Small intestine (tissue), 16 donors: ENCODE measurements at places on chromosomes 12 and 14.

DNA sequence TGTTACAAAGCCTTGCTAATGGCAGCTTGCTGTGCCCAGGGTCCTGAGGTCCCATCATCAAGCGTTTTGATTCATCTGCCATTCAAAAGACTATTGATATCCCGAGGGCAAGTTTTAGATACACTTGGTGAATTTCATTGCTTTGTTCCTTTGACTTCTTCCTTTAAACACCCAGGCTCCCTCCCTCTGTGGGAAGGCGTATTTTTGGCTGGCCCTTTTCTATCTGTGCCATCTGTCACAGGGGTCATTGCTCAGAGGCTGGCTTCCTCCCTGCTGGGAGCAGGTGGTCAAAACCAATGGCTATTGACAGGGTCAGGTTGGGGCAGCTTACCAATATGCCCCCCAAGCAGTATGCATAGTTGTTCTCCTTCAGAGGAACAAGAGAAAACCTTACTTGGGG lies 40.0 kb downstream of the SCN8A start:
- DNase-seq: no peak

DNA sequence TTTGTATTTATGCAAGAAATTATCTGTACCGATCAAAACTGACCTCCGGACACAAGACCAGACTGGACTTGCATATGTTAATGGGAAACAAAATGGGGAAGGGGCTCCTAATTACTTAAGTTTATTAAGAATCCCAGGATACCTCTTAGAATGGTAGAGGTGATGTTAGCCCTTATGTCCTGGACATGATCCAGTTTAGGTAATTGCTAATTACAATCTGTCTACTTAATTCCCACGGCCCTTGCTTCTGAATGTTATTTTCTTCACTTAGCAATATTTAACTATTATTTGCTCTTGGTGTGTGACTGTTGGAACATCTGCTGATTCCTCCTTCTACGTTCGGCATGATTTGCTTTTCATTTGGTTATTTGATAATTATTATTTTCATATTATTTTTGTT lies 644.0 kb downstream of the DIO2 start:
- no peak for DNase-seq

GRCh38 chr14:30553311-30553989 lies 5.5 kb upstream of the G2E3 start:
- peak; percentile 69 for DNase-seq

DNA sequence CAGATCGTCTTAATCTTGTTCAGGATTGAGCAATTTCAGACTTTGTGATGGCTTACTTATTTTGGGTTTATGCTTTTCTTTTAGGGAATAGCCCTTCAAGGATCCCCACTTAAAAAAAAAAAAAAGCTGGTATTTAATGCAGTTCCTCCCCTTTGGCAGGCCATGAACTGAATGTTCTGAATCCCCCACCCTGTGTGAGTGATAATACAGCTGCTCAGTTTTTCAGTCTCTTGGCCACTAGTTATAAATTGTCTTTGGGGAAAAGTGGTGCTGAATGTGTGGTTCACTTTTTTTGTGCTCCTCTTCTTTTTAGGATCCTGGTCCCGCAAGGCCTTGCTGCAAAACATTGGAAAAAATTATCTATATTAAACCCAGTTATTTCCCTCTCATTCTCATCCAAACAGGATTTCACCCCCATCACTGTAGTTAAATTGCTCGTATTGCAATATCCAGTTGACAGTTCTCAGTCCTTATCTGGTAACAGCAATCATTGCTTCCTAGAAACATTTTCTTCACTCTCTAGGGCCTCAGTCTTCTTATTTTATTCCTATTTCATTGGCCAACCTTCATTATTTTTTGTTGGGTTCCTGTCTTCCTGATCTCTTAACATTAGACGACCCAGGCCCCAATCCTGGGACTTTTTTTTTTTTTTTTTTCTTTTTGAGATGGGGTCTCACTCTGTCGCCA lies 73.1 kb upstream of the PAWR start:
- no peak for DNase-seq

DNA sequence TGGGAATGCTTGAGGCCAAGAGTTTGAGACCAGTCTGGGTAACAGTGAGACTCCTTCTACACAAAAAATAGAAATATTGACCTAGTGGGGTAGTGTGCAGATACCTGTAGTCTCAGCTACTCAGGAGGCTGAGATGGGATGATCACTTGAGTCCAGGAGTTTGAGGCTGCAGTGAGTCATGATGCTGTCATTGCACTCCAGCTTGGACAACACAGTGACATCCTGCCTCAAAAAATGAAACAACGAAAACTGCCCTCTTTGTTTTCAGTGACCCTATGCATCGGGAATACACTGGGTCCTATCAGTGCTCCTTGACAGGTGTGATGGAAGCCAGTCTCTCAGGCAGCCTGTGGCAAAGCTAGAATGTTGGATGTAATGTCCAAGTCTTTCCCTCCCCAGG lies 311.5 kb upstream of the OR4E1 start:
- DNase-seq: no peak

DNA sequence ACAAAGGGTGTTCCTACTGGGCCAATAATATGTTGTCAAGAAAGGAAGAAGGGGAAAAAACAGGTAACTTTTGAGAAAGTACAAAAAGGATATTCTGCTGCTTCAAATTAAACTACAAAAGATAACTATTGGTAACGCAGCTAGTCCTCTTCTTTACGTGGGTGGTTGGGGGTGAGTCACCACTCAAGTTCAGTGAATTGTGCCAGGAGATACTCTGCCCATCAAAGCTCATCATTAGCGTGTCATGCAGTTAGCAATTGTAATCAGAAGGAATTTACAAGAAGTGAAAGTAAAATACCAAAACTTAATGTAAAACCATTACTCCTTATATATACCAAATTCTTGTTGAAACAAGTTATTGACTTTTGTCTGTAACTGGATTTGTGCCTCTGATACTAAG lies 342.0 kb downstream of the NPAS3 start:
- no peak for DNase-seq

- no peak for DNase-seq
These were observed 88.9 kb downstream of the LIN7A start for GRCh38 chr12:80848858-80849257.
